ENCODE measurements at places on chromosomes 7 and 10.

DNA sequence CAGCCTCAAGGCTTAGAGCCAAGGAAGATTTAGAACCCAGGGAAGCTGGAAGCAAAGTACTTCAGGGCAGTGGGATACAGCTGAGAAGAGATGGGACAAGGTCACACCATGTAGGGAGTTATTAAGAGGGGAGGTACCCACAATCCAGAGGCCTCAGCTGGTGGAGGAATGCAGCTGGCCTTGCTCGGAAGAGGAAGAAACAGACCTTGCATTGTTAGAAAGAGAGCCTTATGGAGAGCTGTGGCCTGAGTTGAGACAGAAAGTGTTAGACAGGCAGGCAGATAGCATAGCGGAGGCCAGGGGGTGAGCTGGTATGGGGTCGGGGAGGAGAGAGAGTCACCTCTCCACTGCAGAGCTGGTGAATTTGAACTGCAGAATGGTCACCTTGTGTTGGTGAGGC lies 173.1 kb downstream of the JCAD start:
- DNase-seq, result no peak

DNA sequence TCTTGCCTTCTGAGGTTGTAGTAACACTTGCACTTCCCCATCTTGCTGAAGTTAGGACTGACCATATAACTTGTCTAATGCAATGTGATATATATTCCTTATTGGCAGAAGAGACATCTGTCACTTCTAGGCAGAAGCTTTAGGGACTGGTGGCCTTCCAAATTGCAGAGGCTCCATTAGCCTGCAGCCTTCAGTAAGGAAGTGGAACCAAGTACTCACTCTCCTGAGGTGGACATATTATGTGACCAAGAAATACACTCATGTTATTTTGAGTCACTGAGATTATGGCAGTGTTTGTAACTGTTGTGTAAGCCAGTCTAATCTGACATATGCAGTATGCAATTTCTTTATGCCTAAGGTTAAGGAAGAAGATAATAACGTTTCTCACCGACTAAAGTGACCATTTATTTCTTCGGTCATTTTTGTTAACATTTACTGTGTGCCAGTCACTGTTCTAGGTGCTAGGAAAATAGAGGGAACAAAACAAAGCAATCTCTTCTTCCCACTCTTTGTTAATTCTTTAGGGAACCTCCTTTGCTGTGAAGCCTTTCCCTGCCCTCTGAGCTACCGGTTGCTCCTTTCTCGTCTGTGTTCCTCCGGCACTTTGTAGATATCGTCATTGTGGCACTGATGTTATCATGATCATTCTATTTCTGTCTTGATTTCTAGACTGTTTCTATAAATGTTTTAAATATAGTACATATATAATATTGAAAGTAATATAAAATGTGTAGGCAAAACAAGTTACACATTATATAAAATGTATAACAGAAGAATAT lies 52.9 kb upstream of the HBP1 start:
- no peak for DNase-seq

DNA sequence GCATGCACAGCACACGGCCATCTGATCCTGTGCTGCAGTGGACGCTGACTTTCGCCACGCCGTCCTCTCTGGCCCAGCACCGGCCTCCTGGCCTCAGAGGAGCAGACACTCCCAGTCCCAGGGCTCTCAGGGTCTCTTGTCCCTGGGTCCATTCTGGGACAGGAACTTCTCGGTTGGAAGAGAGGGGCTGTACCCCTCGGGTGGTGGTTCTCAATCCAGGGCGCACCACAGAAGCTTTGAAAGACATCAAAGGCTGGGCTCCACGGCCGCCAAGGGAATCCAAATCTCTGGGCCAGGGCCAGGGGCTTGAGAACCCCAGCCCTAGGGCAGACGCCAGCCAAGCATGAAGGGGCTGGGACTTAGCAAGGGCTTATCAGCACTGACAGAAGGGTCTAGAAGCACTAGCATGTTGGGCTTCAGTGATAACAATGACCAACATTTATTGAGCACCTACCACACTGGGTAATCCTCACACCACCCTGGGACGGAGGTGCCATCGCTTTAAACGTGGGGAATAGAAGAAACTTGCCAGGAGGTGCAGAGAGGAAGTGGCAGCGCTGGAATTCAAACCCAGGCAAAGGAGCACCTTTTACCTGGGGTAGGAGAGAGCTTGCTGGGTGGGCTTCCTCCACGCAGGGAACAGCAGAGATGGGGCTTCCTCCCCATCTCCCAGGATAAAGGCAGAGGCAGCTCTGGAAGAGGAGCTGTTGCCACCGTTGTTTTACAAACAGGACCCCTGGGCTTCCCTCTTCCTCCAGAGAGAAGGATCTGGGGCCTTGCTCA lies 1.8 kb upstream of the PYROXD2 start:
- DNase-seq, result no peak

- no peak for DNase-seq
Observed at GRCh38 chr10:5830629-5831445, 17.6 kb upstream of the GDI2 start.

DNA sequence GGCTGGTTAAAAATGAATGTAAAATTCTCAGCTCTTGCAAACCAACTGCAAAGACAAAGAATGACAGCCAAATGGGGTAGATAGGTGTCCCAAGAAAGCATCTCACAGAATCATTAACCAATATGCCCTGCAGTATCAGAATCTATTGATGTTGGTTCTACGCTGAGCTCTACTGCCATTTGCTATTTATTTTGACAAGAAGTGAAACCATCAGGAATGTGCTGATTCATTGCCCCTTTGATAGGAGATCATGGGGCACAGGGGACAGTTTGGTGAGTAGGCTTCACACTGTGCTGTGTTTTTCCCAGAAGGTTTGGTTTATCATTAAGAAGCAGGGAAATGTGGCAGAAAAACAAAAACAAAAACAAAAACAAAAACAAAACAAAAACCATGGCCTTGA lies 19.4 kb upstream of the CDC14C start:
- DNase-seq, result no peak

- no peak for DNase-seq
Observed at GRCh38 chr7:122258971-122259370, 45.6 kb downstream of the FEZF1 start.

DNA sequence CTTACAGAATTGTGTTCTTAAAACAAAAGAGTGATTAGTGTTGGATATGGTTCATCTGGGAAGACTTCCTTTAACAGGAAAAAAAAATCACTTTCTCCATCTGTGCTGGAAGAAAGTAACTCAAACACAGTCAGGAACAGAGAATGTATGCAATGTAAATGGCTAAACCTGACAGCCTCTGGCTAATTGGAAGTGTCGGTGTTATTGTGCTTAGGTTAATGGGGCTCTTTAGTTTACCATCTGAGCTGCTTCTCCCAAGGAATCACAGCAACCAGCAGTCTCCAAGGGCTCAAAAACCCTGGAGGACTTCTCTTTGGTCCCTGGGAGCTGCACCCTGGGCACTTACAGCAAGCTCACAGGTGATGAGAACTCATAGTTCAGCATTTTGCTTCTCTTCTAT lies 724.5 kb downstream of the LRMDA start:
- DNase-seq, result no peak

GRCh38 chr10:14692344-14693076 lies 82.2 kb downstream of the FAM107B start:
- DNase-seq, result no peak

GRCh38 chr10:63829020-63829419 lies 307.8 kb downstream of the REEP3 start:
- no peak for DNase-seq

DNA sequence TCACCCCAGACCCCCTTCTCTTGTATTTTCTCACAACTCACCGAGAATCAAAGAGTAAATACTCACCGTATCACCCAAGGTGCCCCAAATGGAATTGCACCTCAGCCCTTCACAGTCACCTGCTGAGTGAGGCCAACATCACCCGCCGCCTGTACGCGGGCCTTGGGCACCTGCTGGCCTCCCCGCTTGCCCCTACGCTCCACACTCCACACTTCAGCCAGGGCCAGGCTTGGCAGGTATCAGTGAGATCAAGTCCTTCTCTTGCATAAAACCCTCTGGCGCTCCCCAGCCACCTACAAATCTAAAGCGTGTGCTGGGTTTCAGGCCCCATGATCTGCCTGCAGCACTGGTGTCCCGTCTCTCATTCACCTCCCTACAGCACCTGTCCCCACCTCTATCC lies 300.6 kb downstream of the GFRA1 start:
- DNase-seq, result no peak

DNA sequence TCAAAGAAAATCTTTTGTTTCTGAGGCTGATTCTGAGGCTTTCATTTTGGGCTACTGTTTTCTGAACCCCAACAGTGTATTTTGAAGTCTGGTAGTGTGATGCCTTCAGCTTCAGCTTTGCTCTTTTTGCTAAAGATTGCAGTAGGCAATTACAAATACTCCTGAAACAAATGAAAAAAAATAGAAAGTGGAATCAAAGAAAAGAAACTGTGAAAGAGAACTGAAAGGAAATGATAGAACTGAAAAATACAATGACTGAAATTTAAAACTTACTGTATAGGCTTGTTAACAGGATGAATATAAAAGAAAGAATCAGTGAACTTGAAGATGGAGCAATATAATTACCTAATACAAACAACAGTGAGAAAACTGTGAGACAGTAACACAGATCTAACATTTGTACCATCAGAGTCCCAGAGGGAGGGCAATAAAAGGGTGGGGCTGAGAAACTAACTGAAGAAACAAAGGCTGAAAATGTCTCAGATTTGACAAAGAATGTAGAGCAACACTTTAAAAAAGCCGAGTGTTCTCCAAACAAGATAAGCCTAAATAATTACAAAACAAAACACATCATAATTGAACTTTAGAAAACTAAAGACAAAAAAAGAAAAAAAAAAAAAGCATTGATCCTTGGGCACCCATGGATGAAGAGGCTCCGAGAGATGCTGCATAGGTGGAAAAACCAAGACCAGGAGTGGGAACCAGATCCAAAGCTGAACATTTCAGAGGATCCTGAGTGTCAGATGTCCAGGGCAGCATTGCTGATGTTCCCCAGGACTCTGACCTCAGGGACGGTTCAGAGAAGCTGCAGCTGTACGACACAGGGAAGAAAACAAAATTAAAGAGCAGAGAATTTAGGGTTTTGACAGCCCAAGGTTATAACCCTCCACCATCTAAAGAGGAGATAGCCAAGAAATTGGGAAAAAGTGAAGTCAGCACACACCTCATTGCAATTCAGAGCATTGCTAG lies 223.2 kb upstream of the IGFBP3 start:
- no peak for DNase-seq

DNA sequence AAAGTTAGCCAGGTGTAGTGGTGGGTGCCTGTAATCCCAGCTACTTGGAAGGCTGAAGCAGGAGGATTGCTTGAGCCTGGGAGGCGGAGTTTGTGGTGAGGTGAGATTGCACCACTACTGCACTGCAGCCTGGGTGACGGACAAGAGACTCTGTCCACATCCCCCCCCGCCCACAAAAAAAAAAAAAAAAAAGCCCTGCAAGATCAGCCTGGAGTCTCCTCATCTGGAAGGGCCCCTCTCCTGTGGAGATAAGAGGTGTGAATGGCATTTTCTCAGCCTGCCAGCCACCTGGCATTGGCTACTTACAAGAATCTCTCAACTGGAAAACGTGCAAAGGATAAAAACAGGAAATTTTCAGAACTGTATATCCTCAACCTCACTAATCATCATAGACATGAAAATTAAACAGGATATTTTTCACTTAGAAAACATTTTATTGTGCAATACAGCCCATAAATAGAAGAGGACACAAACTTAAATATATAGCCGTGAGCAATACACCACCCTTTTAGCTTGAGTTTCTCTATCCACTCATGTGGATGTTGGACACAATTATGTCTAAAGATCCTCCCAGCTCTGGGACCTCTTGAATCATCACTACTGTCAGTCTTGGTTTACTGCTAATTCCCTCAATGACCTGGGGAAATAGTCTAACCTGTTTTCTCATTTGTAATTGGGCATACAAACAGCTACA lies 11.3 kb upstream of the TSPAN15 start:
- no peak for DNase-seq

- peak; percentile 8 for DNase-seq
Observed at GRCh38 chr7:130943336-130943901, 209.4 kb upstream of the KLF14 start.

DNA sequence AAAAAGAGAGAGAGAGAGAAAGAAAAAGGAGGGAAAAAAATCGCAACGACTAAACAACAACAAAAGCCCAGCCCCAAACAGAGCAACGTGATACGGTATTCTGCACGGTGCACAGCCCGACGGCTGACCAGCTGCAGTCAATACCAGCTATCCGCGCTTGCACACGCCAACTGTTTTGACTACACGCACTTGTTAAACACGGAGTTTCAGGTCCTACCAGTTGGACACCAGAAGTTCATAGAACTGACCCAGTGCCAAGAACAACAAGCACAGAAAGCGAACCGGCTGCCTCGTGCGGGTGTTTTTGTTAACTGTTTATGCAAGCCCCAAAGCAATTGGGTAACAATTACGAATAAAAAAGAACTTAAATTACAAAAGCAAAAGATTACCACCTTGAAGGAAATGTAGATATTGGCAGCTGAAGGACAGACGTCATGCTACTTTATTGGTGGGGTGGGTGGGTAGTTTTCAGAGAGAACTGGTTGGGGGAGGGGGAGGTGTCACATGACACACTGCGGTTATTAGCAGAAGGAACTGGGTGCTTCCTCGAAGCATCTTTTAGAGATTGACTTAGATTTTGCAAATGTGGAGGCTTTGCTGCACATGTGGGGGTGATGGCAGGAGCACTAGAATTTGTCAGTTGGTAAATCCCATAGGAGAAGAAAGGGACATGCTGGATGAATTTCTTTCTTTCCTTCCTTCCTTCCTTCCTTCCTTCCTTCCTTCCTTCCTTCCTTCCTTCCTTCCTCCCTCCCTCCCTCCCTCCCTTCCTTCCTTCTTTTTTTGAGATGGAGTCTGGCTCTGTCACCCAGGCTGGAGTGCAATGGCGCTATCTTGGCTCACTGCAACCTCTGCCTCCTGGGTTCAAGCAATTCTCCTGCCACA lies 110.6 kb upstream of the EFCAB10 start:
- peak; percentile 33 for DNase-seq

DNA sequence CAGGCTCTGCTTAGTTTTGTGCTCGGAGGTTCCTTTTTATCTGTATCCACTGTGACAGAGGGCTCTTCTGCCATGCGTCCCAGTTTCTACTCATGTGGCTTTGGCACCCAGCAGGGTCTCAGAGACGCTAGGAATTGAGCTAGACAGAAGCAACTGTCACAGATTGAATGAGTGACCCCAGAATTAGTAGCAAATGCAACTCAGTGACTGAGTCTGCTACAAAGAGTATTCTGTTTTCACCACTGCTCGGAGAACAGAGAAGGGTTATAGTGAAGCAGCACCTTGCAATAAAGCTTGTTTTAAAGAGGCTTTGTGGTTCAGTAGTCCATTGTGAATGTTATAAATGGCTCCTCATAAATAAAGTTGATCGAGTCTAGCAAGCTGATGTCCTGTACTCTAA lies 113.2 kb downstream of the DNAH11 start:
- no peak for DNase-seq

DNA sequence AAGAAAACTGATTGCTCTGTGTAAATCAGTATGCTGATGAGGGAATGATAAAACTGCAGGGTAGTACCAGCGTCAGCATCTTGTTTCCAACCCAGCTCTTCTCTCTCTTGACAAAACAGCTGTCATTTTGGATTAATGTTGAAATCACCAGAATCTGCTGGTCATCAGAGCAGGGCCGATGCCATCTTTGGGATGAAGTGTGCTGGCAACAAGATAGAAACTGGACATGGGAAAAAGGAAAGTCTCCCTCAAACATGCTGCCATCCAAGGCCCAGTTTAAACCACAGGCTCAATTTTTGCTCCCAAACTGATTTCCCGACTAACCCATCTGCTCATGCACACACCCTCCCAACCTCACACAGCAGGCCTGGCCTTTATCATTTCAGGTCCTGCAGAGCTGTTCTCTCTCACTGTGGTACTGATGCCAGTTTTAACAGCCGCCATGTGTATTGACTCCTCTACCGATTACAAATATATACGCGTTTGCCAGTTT lies 285.2 kb downstream of the AUTS2 start:
- no peak for DNase-seq

- DNase-seq, result no peak
Observed at GRCh38 chr7:31108097-31108657, 56.1 kb downstream of the ADCYAP1R1 start.

All from GM20000 (cell line).